Endothelial cell of umbilical vein (primary cell): ENCODE measurements at places on chromosomes 1 and 21.

DNA sequence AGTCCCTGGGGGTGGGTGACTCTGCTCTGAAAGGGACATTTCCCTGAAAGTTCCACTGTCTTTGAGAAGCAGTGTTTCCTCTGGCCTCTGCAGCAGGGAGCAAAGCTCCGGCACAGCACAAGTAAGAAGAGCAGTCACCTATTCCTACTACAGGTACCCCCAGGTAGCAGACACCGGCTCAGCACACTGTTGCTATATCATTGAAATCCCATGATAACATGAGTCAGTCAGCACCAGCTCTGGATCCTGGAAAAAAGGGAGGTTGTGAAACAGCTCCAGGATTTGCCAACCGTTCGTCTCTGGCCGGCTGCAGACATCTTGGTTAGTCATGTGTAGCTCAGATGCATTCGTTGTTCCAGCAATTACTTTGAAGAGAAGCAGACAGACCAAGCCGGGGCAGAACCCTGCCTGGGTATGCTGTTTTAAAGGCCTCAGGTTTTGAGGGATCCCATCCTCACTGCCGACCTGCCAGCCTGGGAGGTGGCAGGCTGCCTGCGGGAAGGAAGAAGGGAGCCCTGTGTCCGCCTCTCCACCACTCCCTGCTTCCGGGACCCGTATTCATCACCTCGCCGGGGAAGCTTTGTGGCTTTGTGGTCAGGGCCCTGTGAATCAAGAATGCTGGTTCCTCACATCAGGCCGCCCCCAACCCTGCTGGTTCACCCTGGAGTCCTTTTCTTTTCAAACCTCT is 139.2 kb downstream of the CLIC6 start:
- peak; percentile 78 for DNase-seq

- DNase-seq = no peak
Measured at GRCh38 chr1:3027611-3028371, 6.5 kb downstream of the ACTRT2 start.

DNA sequence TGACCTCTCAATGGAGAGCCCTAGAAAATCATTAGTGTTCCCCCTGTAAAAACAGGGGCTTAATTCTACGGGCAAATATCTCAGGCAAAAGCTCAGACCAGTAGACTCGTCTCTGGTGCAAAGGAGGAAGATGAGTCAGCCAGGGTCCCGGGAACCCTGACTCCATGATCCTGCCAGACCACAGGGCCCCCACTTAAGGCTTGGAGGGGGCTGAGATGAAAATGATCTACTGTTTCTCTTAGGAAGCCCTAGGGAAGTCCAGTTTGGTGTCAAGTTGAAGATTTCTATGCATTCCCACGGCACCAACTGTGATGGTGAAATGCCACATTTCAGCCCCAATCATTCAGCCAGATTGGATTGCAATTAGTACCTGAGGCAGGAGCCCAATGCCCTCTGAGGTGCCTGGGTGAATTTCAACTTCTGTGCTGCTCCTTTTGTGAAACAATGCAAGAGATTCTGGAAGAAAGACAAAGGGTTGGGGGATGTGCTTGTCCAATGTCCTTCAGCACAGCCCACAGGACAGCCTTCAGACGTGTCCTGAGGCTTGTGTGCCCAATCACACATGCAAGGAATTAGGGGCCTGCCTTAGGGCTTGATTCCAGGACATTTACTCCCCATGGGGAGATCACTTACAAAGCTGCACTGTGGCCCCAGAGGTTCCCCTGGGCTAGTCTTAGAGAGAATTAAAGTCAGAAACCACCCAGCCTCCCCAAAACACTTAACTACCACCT is 18.1 kb downstream of the NAV1 start:
- DNase-seq = peak; percentile 75

GRCh38 chr1:208557046-208557722 is 313.0 kb upstream of the PLXNA2 start:
- no peak for DNase-seq

- DNase-seq = no peak
Measured at GRCh38 chr1:92805216-92805615, 20.3 kb upstream of the EVI5 start.

- DNase-seq = peak; percentile 5
Measured at GRCh38 chr1:186272486-186272885, 102.6 kb downstream of the TPR start.

DNA sequence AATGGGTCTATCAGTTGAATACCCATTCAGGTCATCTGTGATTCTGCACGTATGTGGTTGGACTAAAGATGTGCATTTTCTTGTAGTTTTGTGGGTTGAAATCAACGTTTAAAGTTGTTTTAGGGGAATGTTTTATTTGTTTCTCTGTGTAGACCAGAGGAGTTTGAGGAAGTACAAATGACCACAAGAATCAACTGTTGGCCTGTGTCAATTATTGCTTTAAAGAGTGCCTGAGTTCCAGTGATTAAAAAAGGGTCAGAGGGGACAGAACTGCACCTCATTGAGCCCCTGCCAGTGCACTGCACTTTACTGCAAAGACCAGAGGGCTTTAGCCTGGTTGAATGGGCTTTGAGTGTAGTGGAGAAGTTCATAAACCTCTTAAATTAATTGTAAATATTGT is 190.3 kb downstream of the VPS13D start:
- no peak for DNase-seq

DNA sequence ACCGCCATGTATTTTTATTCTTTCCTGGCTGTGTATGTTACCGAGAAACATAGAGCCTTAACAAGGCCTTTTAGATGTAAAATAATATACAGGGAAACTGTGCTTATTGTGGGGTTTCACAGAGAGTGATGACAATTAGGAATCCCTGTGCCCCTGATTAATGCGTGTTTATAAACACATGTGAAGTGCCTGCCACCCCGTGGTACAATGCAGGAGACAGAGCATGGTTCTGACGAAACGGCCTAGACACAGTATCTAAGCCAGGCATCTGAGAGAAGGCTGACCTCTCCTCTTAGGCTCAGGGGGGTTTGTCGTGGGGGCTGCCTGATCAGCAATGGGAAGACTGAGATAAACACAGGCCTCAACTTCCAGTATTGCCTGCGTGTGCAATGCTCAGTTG is 200.0 kb downstream of the AJAP1 start:
- no peak for DNase-seq

- DNase-seq = no peak
Measured at GRCh38 chr1:234927971-234928640, 200.5 kb downstream of the TOMM20 start.

- DNase-seq = no peak
Measured at GRCh38 chr1:25902462-25902861, 3.8 kb downstream of the STMN1 start.

DNA sequence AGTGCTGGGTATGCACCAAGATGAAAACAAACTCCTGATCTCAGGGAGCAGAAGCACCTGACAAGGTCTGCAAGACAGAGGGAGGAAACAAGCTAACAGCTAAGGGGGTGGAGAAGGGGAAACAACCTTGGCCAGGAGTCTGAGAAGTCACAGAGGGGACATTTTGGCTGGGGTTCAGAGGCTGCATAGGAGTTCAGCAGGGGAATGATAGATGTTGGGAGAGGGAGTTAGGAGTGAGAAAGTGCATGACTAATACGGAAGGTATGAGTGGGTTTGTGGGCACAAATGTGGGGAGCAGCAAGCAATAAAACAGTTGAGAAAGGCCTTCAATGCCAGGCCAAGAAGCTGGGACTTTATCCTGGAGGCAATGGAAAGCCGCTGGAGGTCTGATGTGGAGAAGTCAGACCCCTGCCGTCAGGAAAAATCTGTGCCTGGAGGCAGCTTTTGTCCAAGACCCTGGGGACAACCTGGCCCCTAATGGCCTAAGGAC is 16.4 kb downstream of the EPHA2 start:
- DNase-seq = peak; percentile 60

- no peak for DNase-seq
Measured at GRCh38 chr1:27656157-27656893, 15.7 kb downstream of the IFI6 start.

GRCh38 chr1:245583575-245584330 is 429.0 kb downstream of the KIF26B start:
- no peak for DNase-seq

DNA sequence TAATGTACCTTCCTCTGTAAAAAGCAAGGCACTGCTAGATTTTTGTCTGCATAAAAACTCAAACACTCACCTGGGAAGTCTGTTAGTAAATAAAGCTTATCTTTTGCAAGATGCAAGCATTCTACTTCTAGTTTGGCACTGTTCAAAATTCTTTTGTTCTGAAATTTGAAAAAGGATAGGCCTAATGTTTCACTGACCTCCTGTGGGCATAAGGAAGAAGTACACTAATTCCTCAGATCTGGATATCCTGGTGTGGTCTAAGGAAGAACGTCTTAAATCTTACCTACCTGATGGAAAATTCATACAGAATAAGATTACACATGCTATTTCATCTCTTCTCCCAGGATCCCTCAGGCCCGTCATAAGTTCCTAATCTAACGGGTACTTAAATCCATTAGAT is 93.5 kb upstream of the CAMK1G start:
- no peak for DNase-seq
